Kidney epithelial cell (primary cell): ENCODE measurements at places on chromosomes 5 and 9. TPM values are rescaled to one million over a fixed set of nuclear protein-coding genes. Genes with fewer than 3 reads are reported as not detected.
A peak's percentile ranks its signal among the peaks of the same experiment; 100 is the strongest.

GRCh38 chr5:150624334-150625163, 15.9 kb upstream of the SYNPO start:
- DNase-seq = no peak

- DNase-seq = no peak
Observed at GRCh38 chr5:78335976-78336375, 24.4 kb upstream of the SCAMP1 start.

DNA sequence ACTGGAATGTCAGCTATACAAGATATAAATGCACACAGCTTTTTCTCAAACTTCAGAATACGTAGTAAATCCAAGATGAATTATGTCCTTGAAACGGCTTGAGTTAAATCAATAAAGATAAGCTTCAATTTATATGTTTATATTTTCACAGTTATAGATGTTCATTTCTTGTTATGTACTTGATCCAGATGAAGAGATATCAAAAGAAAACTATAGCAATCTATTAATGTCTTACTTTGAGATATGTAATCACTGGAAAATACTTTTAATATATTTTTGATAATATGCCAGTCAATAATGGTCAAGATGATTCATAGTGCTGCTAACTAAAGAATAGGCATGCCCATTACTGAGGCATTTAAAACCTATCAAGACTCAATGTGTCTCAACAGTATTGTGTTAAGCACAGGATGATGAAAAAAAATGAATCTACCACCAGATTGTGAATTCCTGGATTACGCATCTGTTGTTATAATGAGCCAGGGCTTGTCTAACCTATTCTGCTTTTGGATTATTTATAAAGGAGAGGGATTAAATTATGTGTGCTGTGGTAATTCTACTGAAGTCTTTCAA, 372.6 kb upstream of the PRR16 start:
- DNase-seq = no peak

- DNase-seq = no peak
Observed at GRCh38 chr5:72005671-72006070, 101.6 kb upstream of the MAP1B start.

- DNase-seq = peak; percentile 29
Observed at GRCh38 chr5:34854459-34855174, 15.7 kb downstream of the TTC23L start.

GRCh38 chr5:99308131-99308530, 379.3 kb upstream of the CHD1 start:
- no peak for DNase-seq

DNA sequence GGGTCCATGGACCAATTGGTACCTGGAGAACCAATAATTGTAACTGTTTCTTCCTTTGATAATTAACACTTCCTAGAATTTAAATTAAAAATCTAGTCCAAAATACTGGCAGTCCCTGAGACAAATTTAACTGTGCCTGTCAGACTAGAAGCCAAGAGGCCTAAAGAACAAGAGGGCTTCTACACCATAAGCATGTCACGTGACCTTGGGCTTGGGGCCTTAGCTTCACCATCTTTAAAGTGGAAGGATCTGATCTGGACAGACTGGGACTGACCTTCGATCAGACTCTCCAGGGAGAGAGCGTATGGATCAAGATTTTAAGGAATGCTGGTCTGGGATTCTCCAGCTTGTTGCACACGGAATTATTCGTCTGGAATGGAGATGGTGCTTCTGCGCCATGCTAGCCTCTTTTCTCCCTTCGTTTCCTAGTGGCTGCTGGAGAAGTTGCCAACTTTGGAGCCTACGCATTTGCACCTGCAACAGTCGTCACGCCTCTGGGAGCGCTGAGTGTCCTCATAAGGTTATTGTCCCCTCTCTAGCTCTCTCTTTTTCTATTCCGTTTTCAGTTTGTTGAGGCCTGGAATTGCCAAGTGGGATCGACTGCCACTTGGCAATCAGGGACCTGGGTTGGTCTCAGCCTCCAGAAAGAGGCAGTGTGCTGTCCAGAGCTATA, 8.4 kb downstream of the NIPAL4 start:
- no peak for DNase-seq

GRCh38 chr9:110828264-110828663, 159.7 kb downstream of the MUSK start:
- no peak for DNase-seq

GRCh38 chr5:115489733-115490132, 54.8 kb downstream of the FEM1C start:
- DNase-seq = no peak

DNA sequence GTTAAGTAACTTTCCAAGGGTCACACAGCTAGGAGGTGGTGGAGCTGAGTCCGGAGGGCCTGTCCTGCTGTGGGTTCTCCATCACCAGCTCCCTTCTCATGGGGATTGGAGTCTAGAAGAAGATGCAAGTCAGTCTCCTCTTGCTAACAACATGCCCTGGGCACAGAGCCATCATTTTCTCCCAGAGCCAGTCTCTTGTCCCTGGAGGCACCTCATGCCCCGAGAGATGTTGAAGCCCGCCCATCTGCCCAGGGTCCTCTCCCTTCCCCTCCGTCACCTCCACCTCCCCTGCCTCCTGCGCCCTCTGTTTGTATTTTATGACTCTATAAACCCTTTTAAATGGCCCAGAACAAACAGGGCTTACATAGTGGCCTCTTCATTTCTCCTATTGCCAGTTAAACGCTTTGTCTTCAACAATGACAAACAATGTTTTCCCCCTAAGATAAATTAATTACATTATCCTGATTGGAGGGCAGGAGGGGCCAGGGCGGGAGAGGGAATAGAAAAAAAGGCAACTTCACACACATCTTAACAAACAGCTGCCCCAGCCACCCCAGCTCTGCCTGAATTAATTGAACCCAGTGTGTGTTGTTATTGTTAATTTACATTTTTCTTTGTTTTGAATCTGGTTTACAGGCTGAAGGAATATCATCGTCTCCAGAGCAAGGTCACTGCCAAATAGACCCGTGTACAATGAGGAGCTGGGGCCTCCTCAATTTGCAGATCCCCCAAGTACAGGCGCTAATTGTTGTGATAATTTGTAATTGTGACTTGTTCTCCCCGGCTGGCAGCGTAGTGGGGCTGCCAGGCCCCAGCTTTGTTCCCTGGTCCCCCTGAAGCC, 55.8 kb downstream of the ASS1 start:
- DNase-seq = no peak

GRCh38 chr9:16303506-16303905, 567.0 kb downstream of the BNC2 start:
- no peak for DNase-seq

DNA sequence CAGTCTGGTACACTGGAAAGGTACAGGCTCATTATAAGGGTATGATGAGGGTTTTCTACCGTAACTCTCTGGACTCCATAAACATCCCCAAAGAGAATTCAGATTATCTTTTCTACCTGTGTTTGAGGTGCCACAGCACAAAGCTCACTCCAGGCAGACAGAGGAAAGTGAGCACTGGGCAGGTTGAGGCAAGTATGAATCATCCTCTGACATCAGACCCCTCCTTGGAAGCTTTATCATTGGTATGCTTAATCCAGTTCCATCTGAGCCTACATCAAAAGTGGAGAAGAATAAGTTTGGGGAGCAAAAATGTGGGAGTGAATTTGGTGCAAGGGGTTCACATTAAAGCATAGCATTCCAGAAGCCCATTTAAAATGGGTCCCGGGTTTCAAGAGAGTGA, 21.7 kb downstream of the C9orf152 start:
- DNase-seq = no peak

DNA sequence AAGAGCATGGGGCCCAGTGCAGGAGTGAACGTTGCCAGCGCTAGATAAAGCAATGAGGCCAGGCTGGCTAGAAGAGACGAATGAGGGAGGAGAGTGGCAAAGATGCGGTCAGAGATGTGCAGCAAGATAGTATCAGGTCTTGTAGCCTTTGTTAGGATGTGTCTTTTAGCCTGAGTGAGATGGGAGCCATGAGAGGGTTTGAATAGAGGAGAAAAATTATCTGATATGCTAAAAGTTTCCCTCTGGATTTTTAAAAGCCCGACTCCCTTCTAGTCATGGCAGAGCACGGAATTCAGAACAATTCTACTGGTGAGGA, 12.2 kb downstream of the DUSP1 start:
- DNase-seq = no peak

- no peak for DNase-seq
Observed at GRCh38 chr9:78297672-78297961, 692 bp downstream of the PSAT1 start.

The IFNK gene
- total RNA-seq = not detected in 2 replicates

The GRHPR gene
- total RNA-seq = 119 and 142 TPM in 2 replicates

The SH2D3C gene
- 0.17 and 0.27 TPM in 2 replicates for total RNA-seq

The GLRA1 gene
- total RNA-seq = not detected in 2 replicates

The LAMC3 gene
- 7.5 and 9.7 TPM in 2 replicates for total RNA-seq

The TTC23L gene
- under 0.01 and 2.1 TPM in 2 replicates for total RNA-seq

The EQTN gene
- total RNA-seq = not detected in 2 replicates
